ENCODE measurements at places on chromosomes 4 and X.

- no peak for DNase-seq
These were observed 9.9 kb downstream of the APBB2 start for GRCh38 chr4:41204400-41204978.

GRCh38 chrX:18297251-18297650 lies 57.2 kb downstream of the SCML2 start:
- DNase-seq, result no peak

DNA sequence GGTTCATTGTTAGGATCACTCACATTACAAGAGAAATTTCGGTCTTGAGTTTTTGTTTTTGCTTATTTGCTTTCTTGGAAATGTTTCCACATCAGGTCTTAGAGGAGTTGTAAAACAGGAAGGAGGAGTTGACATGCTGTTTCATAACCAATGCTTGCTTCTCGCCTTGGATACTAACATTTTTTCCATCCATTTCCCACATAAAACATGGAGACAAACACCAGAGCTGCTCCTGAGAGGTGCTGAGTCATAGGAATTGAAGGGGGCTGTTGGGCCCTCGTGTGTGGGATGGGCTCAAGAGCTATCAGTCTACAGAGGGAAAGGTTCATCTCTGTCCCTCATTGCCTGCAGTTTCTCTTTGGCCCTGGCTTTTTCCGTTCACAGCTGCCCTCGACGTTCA lies 29.9 kb downstream of the TBL1X start:
- no peak for DNase-seq

GRCh38 chrX:123086768-123087167 lies 97.3 kb upstream of the GRIA3 start:
- no peak for DNase-seq

GRCh38 chrX:147846676-147847075 lies 65.0 kb upstream of the FMR1 start:
- no peak for DNase-seq

- DNase-seq, result no peak
These were observed 6.2 kb upstream of the SETD7 start for GRCh38 chr4:139562067-139562684.

GRCh38 chr4:154160519-154161301 lies 330.9 kb downstream of the DCHS2 start:
- no peak for DNase-seq

Data from stimulated activated CD8-positive, alpha-beta memory T cell treated with anti-CD3 and anti-CD28 coated beads, Interleukin-4, amount 100 ng/mL, for 4 hours (primary cell).